ENCODE measurements at places on chromosomes 16 and 17.

- DNase-seq = no peak
Measured at GRCh38 chr16:6510261-6510660, 822.4 kb upstream of the RBFOX1 start.

GRCh38 chr17:8176998-8177731 is 985 bp upstream of the TMEM107 start:
- no peak for DNase-seq

GRCh38 chr17:38749223-38750043 is 1.3 kb upstream of the PCGF2 start:
- DNase-seq = no peak

GRCh38 chr17:63433746-63434591 is 12.1 kb downstream of the CYB561 start:
- DNase-seq = no peak

GRCh38 chr17:32445074-32445415 is 735 bp downstream of the PSMD11 start:
- DNase-seq = peak; percentile 2

DNA sequence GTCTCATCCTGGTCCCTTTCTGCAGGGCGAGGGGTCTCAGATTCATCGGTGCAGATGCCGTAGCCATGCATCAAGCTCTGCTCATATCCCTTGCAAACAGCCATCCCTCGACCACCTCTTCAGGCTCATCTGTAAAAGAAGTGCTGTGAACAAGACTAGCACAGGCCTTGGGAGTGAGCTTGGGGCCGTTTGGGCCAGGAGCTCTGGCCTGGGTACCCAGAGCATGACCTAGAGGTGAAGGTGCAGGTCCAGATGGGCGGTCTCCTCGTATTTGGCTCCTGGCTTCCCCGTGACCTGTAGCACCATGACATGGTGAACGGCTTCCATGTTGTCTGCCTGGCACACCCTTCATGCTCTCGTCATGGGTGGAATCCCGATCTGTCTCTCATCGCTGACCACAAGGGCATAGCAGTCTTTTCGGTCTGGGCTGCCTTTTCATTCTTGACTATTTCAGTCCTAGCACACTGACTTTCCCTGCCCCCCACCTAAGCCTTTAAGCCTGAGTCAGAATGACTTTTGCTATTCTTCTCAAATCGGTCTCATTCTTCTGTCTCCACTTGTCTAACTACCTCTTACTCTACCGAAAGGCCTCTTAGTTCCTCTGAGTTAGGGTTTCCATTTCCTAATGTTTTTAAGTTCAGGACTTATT is 216.0 kb downstream of the FOXL1 start:
- no peak for DNase-seq

DNA sequence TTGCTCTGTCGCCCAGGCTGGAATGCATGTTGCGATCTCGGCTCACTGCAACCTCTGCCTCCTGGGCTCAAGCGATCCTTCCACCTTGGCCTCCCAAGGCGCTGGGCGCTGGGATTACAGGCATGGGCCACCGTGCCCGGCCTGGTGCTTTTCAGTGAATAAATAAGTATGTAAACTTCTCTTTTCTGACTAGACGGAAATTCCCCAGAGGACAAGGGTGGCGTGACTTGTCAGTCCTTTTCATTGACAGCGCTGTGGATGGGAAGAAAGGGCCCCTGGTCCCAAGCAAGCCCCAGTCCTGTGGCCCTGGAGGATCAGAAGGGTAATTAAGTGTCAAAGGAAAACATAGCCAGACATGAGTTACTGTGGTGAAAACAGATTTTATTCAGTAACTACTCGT is 9.6 kb upstream of the SPN start:
- DNase-seq = no peak

DNA sequence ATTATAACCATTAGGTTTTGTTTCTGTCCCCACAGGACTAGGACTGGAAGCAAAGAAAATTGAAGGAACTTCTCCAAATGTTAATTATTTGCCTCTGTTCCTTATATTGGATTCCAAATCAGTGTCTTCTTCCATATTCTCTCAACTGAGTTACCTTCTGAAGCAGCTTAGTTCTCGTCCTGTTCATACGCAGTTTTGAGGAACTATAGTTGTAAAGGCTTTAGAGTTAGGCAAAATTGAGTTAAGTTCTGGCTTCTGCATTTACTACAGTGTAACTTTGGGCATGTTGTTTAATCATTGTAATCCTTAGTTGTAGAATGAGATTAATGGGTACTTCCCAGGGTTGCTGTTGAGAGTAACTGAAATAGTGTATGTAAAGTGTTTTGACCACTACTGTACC is 11.2 kb downstream of the CBFB start:
- no peak for DNase-seq

DNA sequence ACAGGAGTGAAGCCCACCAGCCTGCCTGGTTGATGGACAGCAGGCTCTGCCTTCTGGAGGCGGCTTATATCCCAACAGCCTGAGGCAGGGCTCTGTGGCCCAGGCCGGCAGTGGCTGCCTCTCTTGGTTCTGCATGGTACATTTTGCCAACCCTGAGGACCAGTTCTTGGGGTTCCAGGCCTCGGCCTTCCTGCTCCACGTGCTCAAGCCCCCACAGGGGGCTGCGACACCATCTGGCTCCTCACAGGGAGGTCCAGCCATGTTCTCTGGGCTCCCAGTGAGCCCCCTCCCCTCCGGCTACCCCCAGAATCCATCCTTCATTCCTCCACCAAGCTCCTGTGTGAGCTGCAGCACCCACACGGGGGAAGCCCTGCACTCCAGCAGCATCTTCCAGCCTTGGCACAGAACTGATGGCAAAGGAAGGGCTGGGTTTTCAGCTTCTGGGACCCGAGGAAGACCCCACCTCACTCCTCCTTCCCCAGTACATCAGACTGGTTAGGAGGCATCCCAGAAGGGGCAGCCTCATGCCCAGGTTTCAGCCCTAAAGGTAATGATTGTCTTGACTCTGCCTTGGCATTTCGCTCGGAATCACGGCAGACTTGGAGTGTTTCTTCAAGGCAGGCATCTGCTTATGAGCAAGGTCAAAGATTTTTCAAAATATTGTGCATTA is 231.2 kb downstream of the CPPED1 start:
- DNase-seq = no peak

- DNase-seq = no peak
Measured at GRCh38 chr17:8237175-8237574, 10.7 kb downstream of the CTC1 start.

GRCh38 chr16:64696866-64697265 is 425.0 kb downstream of the CDH11 start:
- no peak for DNase-seq

- DNase-seq = no peak
Measured at GRCh38 chr17:74807925-74808324, 31.8 kb upstream of the NAT9 start.

GRCh38 chr17:5033352-5034015 is 1.7 kb downstream of the SLC52A1 start:
- DNase-seq = no peak

DNA sequence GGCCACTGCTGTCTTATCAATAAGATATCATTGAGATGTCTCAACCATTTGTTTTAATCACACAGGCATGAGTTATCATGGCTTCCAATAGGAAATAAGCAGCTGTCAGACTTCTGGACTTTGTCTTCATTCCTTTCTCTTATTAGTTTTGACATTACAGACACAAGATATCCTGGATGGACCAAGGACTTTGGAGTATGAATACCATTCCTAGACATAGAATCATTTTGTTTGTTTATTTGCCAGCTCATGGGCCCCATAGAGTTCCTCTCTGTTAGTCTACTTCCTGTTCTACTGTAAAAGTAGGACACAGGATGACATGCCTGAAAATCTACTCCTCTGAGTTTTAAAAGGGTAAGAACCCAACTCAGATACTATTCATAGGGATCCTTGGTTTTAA is 77.7 kb upstream of the KCNJ16 start:
- no peak for DNase-seq

DNA sequence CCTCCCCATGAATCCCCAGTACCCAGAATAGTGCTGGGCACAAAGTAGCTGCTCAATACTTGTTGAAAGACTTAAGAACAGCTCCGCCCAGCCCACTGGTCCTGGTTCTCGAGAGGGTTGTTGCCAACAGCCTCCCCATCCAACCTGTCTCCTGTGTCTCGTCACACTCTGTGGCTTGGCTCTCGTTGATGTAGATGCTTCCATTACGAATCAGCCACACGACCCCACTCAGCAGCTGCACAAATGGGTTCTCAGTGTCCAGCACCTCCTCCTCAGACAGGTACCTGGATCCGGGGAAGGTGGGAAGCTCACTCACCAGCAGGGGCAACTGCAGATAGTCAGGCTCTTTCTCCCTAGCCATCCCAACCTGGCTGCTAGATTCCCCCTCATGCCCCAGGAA is 2.1 kb downstream of the NAGPA start:
- DNase-seq = no peak

DNA sequence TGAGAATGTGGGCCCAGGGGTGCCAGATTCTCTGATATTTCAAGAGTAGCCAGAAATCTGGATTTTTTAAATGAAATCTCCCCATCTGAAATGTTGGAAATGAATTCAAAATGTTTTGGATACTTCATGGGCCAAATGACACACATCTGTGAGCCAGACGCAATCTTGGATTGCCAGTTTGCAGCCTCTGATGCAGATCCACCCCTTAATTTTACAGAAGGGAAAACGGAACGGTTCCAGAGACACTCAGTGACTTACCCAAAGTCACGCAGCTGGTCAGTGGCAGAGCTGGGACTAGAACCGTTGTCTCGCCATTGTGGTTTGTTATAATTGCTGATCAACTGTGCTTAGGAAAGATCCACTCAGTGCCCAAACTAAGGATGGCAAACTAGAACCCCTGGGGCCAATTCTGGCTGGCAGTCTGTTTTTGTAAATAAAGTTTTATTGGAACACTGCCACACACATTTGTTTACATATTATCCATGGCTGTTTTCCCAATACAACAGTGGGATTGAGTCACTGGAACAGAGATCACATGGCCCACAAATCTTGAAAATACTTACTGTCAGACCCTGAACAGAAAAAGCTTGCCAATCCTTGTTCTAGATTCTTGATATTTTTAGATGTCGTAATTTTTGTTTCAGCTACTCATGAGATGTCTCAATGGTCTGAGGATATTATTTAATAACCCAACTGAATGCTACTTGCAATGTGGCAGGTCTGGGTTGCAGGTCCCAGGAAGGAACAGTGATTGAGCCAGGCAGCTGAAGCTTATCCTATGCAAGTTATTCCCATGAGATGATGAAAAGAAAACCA is 143.8 kb downstream of the AXIN2 start:
- no peak for DNase-seq

GRCh38 chr16:56896244-56896643 is 31.2 kb downstream of the SLC12A3 start:
- DNase-seq = no peak

GRCh38 chr16:50696575-50697420 is 3.4 kb downstream of the NOD2 start:
- no peak for DNase-seq

DNA sequence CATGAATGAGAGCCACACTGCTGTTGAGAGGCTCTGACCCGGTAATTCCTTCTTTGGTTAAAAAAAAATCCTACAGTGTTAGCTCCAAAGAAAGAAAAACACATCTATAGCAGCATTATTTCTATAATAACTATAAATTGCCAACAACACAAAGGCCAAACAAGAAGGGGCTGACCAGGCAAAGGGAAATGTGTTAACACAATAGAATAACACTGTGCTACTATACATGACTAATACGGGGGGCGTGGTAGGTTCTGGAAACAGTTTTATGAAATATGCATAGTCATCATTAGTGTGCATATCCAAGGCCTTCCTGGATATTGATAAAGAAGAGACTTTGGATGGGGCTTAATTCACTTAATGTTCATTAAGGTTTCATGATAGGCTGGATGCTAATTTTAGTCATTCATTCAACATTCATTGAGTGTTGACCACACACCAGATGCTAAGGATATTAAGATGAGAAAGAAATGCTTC is 50.0 kb upstream of the CCL1 start:
- no peak for DNase-seq

GRCh38 chr17:69709441-69709840 is 294.9 kb downstream of the MAP2K6 start:
- no peak for DNase-seq

DNA sequence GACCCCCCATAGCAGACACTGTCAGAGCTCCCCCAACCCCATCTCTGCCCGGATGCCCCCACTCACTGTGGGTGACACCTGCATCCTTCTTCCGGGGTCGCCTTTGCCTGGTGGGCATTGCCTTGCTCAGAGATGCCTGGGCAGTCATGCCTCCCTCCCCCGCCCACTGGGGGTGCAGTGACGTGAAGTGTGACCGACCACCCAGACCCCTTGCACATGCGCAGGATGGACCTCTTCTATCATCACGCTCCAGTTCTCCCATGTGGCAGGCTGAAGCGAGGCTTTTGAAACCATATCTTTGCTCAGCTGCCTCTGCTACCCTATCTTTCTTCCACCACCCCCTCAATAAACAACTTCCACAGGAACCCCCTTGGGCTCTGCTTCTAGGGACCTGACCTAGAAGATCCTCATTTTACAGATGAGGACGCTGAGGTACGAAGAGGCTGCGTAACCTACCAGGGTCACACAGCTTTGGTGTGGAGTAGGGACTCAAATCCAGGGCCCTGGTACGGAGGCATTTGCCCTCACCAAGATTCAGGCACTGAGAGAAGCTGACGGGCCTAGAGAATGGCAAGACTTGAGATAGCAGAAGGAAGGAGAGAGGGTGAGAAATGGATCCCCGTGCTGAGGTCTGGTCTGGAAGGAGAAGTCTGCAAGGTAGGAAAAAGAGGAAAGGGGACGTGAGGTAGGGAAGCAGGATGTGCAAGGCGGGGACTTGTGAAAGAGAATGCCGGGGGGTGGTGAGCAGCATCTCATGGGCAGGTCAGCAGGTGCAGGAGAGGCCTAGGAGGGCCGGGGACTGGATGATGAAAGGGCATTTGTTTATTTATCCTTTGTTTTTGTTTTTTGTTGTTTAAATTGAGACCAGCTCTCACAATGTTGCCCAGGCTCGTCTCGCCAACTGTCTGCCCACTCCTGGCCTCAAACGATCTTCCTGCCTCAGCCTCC is 14.4 kb downstream of the NLRC5 start:
- no peak for DNase-seq

- no peak for DNase-seq
Measured at GRCh38 chr16:87470332-87470731, 22.5 kb downstream of the ZCCHC14 start.
